ENCODE measurements at places on chromosomes 16 and 17. TPM values are rescaled to one million over a fixed set of nuclear protein-coding genes. Genes with fewer than 3 reads are reported as not detected.

- DNase-seq = no peak
These were observed 93.0 kb downstream of the ANKRD11 start for GRCh38 chr16:89397331-89397861.

DNA sequence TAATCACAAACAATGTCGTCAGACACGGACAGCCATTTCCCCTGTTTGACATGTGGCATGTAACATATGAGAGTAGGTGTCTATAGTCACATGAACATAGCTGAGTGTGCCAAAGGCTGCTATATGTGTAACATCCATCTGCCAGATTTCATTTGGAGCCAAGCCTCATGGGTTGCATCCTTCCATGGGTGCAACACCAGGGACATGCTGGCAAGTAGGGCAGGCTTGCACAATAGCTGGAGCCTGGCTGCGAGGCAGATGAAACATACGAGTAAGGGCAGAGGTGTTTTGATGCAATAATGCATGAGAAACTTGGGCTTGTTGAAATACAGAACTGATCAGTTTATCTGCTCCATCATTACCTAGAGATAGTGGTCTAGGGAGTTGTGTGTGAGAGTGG is 9.0 kb upstream of the ZNF689 start:
- DNase-seq = no peak

DNA sequence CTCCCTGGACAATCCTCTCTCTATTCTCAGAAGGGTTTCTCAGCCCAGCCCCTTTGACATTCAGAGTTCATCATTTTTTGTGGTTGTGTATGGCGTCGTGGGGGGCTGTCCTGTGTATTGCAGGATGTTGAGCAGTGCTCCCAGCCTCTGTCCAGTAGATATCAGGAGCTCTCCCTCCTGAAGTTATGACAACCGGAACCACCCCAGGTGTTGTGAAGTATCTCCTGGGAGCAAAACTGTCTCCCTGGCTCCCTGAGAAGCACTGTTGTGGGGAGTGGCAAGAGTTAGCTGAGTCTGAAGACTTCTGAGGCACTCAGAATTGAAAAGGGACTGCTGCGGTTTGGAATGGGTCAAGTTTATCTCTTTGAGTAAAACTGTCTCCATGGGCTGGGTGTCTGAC is 55.9 kb upstream of the MGAT5B start:
- no peak for DNase-seq

- DNase-seq = no peak
These were observed 15.2 kb downstream of the PIEZO1 start for GRCh38 chr16:88769617-88770460.

DNA sequence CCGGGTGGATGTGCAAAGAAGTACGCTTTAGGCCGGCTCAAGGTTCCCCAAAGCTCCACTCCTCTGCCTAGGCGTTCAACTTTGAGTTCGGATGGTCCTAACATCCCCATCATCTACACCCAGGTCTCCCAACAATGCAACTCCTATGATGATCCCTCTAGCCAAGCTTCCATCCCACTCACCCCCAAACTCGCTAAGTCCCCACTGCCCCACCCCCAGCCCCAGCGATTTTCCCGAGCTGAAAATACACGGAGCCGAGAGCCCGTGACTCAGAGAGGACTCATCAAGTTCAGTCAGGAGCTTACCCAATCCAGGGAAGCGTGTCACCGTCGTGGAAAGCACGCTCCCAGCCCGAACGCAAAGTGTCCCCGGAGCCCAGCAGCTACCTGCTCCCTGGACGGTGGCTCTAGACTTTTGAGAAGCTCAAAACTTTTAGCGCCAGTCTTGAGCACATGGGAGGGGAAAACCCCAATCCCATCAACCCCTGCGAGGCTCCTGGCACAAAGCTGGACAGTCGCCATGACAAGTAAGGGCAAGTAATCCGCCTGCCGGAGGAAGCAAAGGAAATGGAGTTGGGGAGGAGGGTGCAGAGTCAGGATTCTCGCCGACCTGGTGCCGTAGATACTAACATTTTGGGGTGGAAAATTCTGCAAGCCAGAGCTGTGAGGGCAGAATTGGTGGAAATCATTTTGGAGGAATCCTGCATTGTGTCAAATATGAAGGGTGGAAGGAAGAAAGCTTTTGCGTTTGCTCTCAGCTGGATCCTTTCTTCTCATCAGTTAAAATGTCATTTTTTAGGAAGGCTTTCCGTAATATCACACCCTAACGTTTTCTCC is at the start of gene TP53:
Gene TP53, minus strand, starts transcription at position 419 of the 836 bp plus-strand sequence. CDS start 10,896 bp downstream, outside the sequence.
- peak; percentile 86 for DNase-seq

Gene VWA3A
- polyA plus RNA-seq = not detected

Gene PDE6G
- polyA plus RNA-seq = 81.4 TPM

Gene STH
- polyA plus RNA-seq = not detected

Gene ABCC3
- 1.2 TPM for polyA plus RNA-seq
